D341Med (cell line): ENCODE measurements at places on chromosomes 16 and 17.

DNA sequence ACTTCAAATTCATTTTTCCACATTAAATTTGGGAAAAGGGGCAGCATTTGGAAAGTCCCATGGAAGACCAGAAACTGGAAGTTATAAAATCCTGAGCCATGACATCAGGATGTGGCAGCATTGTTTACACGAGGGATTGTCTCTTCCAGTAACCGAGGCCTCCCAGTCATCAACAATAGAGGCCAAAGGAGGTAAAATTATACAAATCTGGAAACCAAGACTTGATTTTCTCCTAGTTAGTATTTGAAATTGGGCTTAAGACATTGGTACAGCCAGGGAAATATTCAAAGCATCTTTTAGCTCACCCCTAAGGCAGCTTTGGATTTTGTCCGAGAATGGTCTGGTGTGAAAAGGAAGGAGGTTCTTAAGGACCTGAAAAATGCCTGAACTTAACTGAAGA lies 251.6 kb upstream of the FOXF1 start:
- no peak for DNase-seq

GRCh38 chr16:47316442-47317015 lies 144.3 kb downstream of the ITFG1 start:
- no peak for DNase-seq

DNA sequence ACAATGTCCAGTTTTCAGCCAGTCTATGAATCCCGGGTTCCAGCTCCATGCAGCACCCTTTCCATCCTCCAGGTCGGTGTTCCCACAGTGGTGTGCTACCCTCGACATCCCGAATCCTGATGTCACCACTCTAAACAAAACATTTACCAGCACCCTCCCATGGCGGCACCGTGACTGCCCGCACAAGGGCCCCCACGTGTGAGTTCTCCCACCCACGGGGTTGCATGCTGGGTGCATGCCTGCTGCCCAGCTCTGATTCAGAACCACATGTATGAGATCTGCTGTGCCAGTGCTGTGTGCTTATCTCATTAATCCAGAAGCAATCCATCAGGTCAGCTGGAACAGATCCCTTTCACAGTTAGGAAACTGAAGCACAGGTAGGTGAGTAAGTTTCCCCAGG lies 57.4 kb downstream of the C16orf78 start:
- DNase-seq, result no peak

GRCh38 chr16:79845033-79845733 lies 244.6 kb upstream of the MAF start:
- no peak for DNase-seq

DNA sequence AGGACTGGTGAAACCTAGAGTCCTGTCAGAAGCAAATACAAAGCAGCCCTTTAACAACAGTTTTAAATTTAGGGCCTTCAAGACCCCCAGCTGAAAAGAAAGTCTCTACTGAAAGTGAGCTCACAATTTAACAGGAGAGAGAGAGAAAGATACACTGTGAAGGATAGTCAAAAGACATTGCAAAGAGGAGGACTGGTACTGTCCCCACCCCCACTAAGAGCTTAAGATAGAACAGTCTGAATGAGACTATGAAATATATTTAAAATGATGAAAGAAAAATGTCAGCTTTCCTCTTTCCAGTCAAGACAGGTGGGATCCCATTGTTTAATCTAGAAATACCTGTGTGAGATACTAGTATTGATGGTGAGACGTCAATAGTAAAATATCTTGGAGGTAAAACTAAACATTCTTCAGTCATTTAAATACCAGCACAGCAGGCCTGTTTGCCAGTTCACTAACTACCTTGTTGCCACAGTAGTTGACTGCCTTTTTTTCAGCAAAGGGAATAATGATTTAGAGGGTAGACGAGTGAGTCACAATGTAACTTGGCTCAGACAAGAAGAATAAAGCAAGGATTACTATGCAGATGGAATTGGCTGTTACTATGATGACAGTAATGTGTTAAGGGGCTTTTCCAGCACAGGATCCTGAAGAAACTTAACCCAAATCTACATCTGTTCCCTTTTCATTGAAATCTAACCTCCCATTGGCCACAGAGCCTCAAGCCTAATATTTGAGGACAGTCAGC lies 47.2 kb upstream of the RASL10B start:
- DNase-seq, result no peak

DNA sequence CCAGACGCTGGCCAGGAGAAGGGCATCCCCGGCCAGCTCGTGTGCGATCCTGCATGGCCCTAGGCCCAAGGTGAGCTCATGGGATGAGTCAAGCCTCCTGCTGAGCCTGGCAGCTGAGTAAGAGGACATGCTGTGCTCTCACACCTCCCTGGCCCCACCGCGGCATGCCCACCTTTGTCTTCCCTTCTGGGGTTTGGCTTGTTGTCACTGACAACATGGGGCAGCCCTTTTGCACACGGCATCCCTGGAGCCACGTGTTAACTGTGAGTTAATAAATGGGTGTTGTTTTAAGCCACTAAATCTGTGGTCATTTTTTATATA lies 8.9 kb upstream of the TNS4 start:
- no peak for DNase-seq
